DMS53 (cell line): ENCODE measurements at places on chromosomes 11 and 22.

DNA sequence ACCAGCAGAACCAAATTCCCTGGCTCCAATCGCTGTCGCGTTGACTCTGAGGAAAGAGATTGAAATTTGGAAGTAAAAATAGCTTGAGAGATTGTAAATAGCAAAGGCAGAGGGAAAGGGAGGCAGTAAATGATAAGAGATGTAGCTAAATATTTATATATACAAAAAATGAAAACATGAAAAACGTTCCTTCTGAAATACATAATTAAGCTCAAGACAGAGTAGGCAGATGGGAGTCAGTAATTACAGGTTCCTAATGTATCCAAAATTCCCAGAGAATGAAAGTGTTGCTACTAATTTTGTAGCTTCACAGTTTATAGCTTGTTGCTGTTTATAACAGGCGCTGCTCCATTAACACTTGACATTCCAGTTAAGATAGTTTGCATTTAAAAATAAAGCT, 648.7 kb downstream of the KCNA4 start:
- no peak for DNase-seq

DNA sequence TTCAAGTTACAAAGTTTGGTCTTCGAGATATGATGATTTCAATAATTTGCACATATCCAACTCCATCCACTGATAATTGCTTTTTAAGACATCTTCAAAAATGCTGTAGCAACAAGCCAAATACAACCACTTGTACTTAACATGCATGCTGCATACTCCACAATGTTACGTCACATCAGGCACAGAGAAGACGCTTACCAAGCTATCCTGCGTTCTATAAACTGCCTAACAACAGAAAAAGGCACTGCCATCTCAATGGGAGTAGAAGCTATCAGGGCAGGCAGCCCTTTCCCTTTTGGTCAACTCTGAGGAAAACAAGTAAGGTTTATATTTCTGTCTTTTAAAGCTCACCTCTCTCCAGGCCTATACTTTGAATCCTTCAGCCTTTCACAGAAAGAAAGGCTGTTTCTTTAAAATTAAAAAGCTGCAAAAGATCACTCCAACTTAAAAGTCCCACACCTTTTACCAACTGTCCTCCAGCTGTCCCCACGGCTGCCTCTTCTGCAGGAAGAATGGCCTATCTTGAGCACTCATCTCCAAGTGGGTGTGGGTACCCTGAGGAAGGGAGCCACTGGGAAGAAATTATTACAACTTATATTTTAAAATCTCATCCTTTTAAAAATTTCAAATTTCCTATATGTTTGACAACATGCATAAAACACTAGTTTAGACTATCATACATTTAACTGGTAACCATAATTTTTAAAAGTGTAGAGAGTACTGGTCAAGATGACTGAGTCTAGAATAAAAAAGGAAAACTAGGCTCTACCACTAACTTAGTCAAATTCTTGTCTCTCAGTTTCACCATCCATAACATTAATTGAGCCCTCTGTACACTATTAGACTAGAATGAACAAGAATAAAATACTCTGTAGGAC, 14.5 kb downstream of the PHF21A start:
- no peak for DNase-seq

DNA sequence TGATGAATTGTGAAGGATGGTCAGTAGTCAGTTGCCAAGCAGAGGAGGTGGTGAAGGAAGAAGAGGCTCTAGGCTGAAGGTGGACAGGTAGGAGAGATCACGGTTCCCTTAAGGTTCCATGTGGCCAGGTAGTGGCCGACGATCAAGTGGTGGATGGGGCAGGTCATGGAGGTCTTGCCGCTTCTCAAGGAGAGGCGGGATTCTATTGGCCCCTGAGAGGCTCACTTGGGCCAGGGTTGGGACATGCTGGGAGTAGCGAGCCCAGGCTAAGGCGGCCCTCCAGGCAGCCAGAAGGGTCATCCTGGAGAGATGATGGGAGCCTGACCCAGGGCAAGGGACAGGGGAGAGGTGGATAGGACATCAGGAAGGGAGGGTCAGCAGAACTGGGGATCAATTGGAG, 20.9 kb upstream of the TMPRSS4 start:
- no peak for DNase-seq

GRCh38 chr11:111531687-111532364, 8.7 kb upstream of the LAYN start:
- peak; percentile 17 for DNase-seq

- DNase-seq = no peak
These were observed 93.7 kb downstream of the C11orf58 start for GRCh38 chr11:16832193-16832539.

DNA sequence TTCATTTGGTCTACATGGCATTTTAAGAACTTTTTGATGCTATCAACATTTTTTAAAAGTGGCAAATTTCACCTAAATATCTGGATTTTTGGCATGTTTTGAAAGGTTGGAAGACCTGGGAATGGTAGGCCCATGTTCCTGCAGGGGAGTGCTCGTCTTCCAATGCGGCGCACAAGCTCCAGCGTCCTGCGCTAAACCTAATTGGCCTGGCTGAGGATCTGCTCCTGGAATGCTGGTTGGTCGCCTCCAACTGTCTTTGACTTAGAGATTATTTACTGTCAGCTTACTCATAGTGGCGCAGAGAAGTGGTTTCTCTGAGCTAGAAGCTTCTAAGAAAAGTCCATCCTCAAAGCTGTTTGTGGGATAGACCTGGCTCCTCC, 626 bp upstream of the LIMK2 start:
- no peak for DNase-seq

- no peak for DNase-seq
These were observed 88.2 kb downstream of the SIK3 start for GRCh38 chr11:117009905-117010605.

- DNase-seq = no peak
These were observed 48.9 kb downstream of the RTL6 start for GRCh38 chr22:44449061-44449682.

DNA sequence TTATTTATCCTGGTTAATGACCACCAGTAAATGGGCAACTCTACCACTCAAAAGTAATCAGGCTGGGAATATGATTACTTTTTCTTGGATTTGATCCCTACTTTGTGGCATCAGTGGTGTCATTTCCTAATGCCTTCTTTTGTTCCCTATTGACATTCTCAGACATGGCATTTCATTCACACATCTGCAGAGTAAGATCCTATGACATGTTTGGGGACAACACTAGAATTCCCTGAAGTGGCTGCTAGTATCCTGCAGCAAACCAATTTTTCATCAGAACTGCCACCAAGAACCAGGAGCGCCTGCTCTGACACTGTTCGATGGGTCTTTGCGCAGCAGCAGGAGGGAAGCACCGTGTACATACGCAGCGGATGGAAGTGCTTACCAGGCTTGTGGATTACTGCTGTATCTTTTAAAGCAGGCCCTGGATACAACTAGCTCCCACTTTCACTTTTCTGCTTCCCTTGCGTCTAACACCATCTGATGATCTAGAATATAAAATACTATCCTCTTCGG, 97.7 kb downstream of the LARGE2 start:
- DNase-seq = no peak

- no peak for DNase-seq
These were observed 348.1 kb downstream of the DDX10 start for GRCh38 chr11:109012991-109013390.

- no peak for DNase-seq
These were observed 3.3 kb upstream of the CARS1 start for GRCh38 chr11:3060436-3061025.

- DNase-seq = peak; percentile 42
These were observed 3.0 kb upstream of the INPPL1 start for GRCh38 chr11:72221386-72222075.

- no peak for DNase-seq
These were observed at the start of gene OR10G7 for GRCh38 chr11:124041254-124041653. TSS of gene OR10G7 (minus strand) at chr11:124041325. CDS start at chr11:124039001, 2,324 bp downstream.

- DNase-seq = peak; percentile 63
These were observed 288.3 kb downstream of the CADM1 start for GRCh38 chr11:115215694-115216617.

GRCh38 chr11:59981106-59981770, 17.4 kb downstream of the OOSP4A start:
- no peak for DNase-seq

- no peak for DNase-seq
These were observed 10.3 kb downstream of the APOBEC3A start for GRCh38 chr22:38967451-38968450.

DNA sequence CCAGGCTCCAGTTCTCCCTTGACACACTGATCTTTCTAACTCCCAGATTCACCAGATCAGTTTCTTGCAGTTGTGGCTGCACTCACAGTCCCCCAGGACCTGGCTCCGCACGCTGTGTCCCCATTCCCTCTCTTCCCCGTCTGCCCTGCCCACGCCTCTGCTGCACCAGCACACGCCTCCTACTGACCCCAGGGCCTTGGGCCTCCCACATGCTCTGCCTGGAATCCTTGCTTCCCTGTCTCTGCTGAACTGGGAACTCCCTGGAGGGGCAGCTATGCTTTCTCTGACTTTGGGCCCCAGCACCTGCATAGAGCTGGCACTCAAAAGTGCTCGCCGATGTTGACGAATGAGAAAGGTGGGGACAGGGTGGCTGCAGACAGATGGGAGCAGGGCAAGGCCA, 68.9 kb downstream of the MYO7A start:
- DNase-seq = no peak

- no peak for DNase-seq
These were observed 116.4 kb downstream of the SLC17A6 start for GRCh38 chr11:22454461-22455090.

DNA sequence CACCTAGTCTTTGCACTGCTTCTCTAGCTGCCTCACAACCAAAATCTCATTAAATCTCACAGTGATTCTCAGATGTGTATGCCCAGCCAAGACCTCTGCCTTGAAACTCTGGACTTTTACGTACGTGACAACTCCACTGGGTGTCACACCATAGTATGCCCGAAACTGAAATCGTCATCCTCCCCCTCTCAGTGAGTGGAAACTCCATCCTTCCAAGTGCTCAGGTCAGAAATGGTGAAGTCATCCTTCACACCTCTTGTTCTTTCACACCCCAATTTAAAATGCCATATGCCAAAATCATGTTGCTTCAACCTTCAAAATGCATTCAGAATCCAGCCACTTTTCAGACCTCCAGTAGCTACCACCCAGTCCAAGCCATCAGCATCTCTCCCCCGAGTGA, 42.5 kb downstream of the SFI1 start:
- no peak for DNase-seq

- DNase-seq = peak; percentile 62
These were observed 38.5 kb downstream of the NELL1 start for GRCh38 chr11:20707876-20708275.

GRCh38 chr11:790721-791564, 1.1 kb upstream of the CEND1 start:
- DNase-seq = no peak

DNA sequence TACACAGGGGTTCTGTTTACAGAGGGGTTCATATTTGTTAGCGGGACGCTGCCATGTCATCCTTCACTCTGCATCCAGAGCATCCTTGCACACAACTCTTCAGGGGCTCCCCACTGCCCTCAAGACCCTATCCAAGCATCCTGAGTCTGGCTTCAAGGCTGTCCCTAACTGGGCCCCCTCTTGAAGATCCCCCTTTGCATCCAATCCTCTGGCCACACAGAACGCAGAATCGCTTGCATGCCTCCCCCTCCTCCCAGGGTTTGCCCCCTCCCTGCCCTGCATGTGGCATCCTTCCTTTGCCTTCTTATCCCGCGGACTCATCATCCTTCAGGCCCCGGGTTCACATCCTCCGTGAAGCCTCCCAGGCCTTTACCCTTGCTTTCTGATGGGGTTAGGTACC, 18.6 kb downstream of the C1QTNF6 start:
- DNase-seq = no peak

- no peak for DNase-seq
These were observed 81.4 kb downstream of the SNX19 start for GRCh38 chr11:130834886-130835285.

- DNase-seq = no peak
These were observed 179.1 kb downstream of the TENM4 start for GRCh38 chr11:79261684-79262083.

- peak; percentile 45 for DNase-seq
These were observed 915 bp upstream of the SREBF2 start for GRCh38 chr22:41831828-41832552.

DNA sequence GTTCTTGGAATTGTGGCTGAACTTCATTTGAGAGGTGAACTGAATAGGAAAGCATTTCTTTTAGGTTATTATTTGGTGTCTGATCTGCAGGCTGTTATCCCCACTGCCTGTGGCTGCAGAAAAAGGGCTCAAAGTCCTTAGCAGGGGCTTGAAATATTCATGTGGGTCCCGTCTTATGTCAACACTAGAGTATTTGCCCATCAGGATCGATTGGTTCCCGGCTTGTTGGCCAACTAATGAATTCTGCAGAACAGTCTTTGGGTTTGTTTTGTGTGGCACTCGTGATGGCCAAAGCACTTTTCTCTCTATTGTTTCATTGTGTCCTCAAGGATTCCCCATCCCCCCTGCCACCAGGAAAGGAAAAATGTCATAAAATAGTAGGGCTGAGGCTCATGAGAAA, 211.9 kb downstream of the MYO18B start:
- DNase-seq = no peak

GRCh38 chr11:69969890-69970784, 108.0 kb upstream of the ANO1 start:
- DNase-seq = no peak

DNA sequence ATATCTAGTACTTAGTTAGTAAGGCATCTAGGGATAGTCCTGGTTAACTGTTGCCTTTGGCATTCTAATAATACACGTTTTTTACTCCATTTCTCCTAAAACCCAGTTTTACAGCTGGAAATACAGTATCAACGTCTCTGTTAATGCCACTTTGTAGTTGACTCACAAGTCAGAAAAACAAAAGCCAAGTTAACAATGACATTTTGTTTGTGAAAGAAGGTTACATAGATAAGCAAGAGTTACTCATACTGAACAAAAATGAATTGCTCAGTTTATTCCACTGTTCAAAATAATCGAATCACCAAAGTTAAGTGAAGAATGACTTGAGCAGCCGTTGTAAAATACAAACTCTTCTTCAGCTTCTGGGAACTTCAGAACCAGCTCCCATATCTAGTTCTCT, 540.3 kb downstream of the ETS1 start:
- no peak for DNase-seq

- no peak for DNase-seq
These were observed 683.4 kb downstream of the TBC1D22A start for GRCh38 chr22:47445716-47446290.

- no peak for DNase-seq
These were observed 16.6 kb downstream of the IL10RA start for GRCh38 chr11:118002541-118003423.
